SK-N-SH (cell line): ENCODE measurements at places on chromosomes 7 and 10. TPM values are rescaled to one million over a fixed set of nuclear protein-coding genes. Genes with fewer than 3 reads are reported as not detected.

LRRC18 gene
- polyA plus RNA-seq, result not detected in 2 replicates

IGFBP3 gene
- 51.2 and 80.3 TPM in 2 replicates for polyA plus RNA-seq

HOXA6 gene
- polyA plus RNA-seq, result not detected in 2 replicates

GNGT1 gene
- 0.15 TPM in 1 of 2 replicates, not detected in the other for polyA plus RNA-seq

PCDH15 gene
- polyA plus RNA-seq, result 0.03 and 0.08 TPM in 2 replicates

SLC39A12 gene
- not detected in 2 replicates for polyA plus RNA-seq

IKZF5 gene
- polyA plus RNA-seq, result 2.9 and 4.3 TPM in 2 replicates

OR2A5 gene
- not detected in 2 replicates for polyA plus RNA-seq

AKR1C4 gene
- not detected in 2 replicates for polyA plus RNA-seq

SLC37A3 gene
- 53.3 and 73.2 TPM in 2 replicates for polyA plus RNA-seq

ZNF716 gene
- not detected in 2 replicates for polyA plus RNA-seq

TMEM270 gene
- polyA plus RNA-seq, result 0.71 and 0.96 TPM in 2 replicates
